GM04504 (cell line): ENCODE measurements at places on chromosomes 1 and 21.

DNA sequence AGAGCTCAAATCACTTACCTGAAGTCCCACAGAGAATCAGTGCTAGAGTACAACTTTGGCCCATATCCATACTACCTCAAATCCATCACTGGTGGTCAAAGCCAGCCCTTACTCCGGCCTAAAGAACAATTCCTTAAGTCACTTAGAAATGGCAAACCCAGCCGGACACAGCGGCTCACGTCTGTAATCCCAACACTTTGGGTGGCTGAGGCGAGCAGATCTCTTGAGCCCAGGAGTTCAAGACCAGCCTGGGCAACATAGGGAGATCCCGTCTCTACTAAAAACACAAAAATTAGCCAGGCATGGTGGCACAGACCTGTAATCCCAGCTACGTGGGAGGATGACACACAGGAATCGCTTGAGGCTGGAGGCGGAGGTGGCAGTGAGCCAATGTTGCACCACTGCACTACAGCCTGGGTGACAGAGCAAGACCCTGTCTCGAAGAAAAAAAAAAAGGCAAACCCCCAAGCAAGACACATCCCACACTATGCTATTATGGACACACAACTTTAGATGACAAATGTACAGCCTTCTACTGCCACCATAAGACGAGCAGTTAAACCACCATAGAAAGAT lies 24.0 kb downstream of the NPHP4 start:
- no peak for DNase-seq

DNA sequence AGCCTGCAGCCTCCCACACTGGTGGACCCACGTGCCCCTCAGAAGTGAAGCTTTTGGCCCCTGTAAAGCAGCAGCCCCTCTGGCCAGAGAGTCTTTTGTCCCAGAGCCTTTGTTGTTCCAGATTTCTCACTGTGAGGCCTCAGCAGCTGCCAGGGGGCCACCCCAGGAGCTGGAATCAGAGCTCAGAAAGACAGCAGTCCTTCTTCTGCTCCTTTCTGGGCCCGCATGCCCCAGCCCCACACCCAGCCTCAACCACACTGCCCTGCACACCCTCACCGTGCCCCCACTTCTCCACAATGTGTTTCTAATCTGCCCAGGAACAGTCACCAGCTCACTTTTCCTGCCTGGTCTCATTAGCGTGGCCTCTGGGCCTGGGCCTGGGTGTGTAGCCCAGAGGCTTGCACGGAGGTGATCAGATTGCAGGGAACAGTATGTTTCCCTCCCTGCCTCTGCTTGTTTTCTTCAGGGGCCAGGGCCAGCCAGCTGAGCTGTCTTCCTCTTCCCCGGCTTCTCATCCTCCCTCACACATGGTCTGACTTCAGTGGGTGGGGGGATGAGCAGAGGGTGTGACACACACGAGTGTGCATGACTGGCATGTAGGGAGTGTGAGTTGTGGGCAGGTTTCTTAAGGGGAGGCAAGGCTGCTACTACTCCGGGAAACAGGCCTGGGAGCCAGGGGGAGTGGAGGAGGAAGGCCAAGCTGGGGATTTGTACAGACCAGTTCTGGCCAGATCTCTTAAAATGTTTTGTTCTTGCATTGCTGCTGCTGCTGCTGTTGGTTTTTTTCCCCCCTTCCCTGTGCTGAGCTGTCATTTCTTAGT lies 82.5 kb upstream of the ZNF648 start:
- DNase-seq, result peak; percentile 57

DNA sequence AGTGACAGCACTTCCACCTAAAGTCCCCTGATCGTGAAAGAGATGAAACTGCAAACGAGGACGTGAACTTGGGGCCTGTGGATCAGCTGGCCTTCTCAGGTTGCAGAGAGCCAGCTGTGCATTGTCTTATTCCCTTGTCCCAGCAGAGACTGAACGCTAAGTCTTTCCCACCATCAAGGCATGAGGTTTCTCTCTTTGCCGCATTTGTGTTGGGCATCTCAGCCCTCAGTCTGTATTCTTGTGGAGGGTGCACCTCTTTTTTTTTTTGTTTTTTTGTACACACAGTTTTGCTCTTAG lies 71.4 kb downstream of the KIF26B start:
- DNase-seq, result no peak

DNA sequence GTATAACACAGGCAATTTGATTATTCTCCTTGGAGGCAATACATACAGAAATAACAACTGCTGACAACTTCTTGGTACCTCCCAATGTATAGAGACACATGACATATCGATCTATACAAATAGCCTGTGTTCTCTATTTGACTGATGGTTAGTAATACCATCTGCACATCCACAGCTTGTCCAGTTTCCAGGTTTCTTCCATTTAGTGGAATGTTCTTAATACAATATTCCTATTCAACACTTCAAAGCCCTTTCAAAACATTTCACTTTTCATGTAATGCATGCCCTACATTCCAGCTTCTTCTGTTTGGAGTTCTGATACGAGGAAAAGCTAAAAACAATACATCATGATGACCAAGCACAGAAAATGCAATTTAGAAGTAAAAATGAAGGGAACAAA lies 37.0 kb upstream of the GORAB start:
- DNase-seq, result no peak

- DNase-seq, result peak; percentile 35
Measured at GRCh38 chr1:243848858-243849420, 1.1 kb downstream of the AKT3 start.

DNA sequence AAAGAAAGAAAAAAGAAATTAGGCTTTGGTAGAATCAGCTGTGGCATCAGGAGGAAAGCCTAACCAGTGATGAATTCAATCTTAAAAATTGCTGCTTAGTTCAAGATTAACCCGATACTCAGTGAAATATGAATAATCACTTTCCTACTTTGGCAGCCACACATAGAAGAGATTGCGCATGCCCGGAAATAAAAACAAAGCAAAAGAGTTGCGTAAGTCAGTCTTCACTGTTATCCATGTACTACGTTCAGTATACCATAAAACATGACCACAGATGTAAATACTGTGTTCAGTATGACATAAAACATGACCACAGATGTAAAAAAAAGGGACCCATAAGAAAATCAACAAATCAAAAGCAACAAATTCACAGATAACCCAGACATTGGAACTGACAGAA lies 19.2 kb downstream of the CD1D start:
- no peak for DNase-seq

DNA sequence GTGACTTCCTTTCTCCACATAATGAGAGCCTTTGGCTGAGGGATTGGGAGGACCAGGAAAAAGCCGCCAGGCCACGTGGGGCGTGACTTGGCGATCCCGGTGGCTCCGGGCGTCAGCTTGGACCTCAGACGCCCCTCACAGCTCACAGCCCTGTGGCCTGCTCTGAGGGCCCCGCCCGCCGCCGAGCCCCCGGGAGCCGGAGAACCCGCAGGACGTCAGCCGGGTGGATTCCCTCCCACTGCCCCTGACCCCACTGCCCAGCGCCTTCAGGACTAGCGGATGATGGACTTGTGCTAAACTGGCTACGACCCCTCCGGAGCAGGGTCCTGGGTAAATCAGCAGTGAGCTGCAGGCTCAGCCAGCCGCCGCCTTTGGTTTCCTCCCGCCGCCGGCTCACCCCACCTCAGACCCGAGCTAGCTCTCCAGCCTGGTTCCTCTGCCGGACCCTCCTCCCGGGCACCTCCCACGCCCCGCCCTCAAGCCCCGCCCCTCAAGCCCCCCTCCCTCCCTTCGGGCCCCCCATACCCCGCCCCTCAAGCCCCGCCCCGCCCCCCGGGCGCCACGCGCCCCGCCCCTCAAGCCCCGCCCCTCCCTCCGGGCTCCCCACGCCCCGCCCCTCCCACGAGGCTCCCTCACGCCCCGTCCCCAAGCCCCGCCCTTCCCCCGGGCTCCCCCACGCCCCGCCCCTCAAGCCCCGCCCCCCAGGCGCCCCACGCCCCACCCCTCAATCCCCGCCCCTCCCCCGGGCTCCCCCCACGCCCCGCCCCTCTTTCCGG lies 10.0 kb upstream of the FAAP20 start:
- DNase-seq, result no peak

GRCh38 chr1:204567071-204567470 lies 50.9 kb downstream of the MDM4 start:
- DNase-seq, result no peak
